ENCODE measurements at places on chromosomes 7 and 10.

DNA sequence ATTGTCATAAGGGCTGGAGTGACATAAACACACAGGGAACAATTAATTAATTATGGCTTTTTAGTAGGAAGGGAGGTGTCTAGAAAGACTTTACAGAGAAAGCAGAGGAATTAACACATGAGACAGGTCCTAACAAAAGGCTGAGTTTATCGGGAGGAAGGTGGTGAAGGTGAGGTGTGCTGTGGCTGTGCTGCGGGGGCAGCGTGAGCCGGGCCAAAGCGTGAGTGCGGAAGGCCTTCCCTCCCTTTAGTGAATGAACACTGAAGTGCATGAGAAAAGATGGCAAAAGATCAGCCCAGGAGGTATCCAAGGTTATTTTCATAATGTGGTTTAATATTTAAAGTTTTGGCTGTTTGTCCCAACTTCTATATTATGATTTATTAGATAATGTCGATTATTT is 243.4 kb upstream of the PLXNA4 start:
- no peak for DNase-seq

DNA sequence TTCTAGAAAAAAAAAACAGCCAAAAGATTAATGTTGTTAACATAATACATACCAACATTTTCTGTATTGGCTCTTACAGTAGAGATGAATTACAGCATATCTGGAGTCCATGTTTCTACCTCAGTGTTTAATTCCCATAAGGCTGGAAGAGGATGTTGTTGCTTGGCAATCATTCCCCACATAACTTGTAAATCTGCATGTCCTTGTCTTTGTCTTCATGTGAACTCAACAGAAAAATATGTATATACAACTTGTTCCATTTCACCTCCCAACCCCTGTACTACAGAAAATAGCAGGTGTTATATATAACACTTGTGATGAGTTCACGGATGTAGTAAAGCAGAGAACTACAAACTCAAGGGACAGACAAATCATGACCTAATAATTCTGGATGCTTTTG is 160.9 kb upstream of the SEMA3C start:
- no peak for DNase-seq

DNA sequence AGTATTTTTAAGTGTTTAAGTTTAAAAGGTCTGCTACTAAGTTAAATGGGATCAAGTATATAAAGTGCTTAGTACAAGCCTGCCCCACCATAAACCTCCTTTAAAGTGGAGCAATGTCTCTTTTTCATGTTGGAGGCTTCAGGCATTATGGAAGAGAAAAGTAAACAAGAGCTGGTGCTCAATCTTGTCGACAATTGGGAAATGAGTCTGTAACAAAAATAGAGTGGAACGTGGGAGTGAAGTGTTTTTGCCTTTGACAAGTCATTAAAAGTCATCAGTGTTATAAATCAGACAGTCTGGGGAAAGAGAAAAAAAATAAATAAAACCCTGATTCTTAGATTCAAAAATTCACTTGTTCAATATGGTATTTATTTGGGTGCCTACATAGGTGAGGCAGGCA is 44.7 kb downstream of the DNAJC12 start:
- DNase-seq, result no peak

- DNase-seq, result no peak
Measured at GRCh38 chr7:15555381-15555859, 6.4 kb downstream of the AGMO start.

- no peak for DNase-seq
Measured at GRCh38 chr10:86370006-86370585, 3.5 kb upstream of the GRID1 start.

DNA sequence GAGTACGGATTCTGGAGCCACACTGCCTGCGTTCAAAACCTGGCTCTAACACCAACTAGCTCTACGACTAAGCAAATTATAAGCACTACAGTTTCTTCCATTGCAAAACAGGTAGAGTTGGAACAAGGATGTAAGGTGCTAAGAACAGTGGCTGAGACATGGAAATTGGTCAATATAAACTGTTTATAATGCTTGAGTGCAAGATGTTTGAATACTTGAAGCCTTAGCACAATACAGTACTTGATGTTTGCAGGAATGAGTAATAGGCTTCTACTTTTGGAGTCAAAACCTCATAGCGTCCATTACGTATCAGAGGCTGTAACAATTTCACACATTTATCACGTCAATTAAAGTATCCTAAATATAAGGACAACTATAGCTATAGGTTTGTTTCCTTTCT is 6.9 kb downstream of the NT5C2 start:
- no peak for DNase-seq

- no peak for DNase-seq
Measured at GRCh38 chr10:71771204-71771603, 2.1 kb downstream of the VSIR start.

DNA sequence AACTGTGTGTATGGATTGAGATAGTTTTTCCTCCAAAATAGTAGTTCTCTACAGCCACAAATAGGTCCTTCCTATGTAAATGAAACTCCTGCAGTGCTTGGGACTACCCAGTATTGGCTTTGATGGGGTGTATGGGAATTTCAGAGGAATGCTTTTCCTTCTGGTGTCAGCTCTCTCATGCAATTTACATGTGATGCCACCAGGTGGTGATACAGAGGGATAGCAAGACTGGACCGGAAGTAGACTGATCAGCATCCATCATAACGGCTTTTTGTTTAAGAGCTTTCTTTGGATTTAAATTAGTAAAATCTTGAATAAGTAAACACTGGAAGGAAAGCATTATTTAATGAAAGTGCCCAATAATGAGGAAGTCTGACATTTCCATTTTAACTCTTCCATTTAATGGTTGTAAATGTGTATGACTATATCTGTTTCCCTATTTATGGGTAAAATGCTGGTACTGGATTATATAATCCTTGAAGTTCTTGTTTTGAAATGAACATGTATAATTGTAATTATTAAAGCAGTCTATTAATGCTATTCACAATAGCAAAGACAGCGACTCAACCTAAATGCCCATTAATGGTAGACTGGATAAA is 22.7 kb downstream of the DYNC1I1 start:
- DNase-seq, result no peak

- no peak for DNase-seq
Measured at GRCh38 chr7:1239803-1240516, 7.3 kb downstream of the UNCX start.

- no peak for DNase-seq
Measured at GRCh38 chr7:86485827-86486226, 157.9 kb upstream of the GRM3 start.
